ENCODE measurements at places on chromosomes 6 and 20. TPM values are rescaled to one million over a fixed set of nuclear protein-coding genes. Genes with fewer than 3 reads are reported as not detected.

DNA sequence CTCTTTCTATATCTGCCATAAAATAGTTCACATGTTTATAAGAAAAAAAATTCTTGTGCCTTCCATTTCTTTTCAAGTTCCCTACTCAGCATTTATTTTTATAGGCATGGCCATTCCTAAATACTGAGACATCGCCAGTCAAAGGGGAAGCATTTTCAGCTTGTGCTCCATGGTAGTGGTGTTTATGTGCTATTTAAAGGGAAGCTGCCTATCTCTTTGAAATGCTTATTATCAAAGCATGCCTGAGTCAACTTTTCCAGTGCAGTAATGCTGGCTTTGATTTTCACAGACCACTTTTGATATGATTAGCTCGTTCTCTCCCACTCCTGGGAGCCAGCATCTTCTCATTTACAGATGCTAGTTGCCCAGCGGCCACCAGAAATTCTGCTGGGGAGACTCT, 124.1 kb upstream of the RIN2 start:
- H3K36me3 ChIP-seq: no peaks in the 10 kb centered on the region
- no peak overlapping the region for H3K27ac ChIP-seq
- H3K27me3 ChIP-seq: peaks cover 71% of the 10 kb centered on the region
- H3K4me1 ChIP-seq: no peaks in the 10 kb centered on the region
- H3K4me3 ChIP-seq: no peak overlapping the region

MRAP2 gene
- total RNA-seq: not detected

- no peak overlapping the region for H3K27ac ChIP-seq
- no peak for DNase-seq
- H3K27me3 ChIP-seq: no peaks in the 10 kb centered on the region
- H3K36me3 ChIP-seq: no peaks in the 10 kb centered on the region
- no peak overlapping the region for H3K4me3 ChIP-seq
Measured at GRCh38 chr6:22194188-22194921, 102.5 kb downstream of the PRL start.

- no peak overlapping the region for H3K27ac ChIP-seq
- no peak overlapping the region for H3K4me3 ChIP-seq
- H3K27me3 ChIP-seq: peaks cover 17% of the 10 kb centered on the region
- no peaks in the 10 kb centered on the region for H3K36me3 ChIP-seq
- no peak for DNase-seq
Measured at GRCh38 chr6:135144673-135145062, 36.4 kb upstream of the MYB start.

GLP1R gene
- not detected for total RNA-seq

DNA sequence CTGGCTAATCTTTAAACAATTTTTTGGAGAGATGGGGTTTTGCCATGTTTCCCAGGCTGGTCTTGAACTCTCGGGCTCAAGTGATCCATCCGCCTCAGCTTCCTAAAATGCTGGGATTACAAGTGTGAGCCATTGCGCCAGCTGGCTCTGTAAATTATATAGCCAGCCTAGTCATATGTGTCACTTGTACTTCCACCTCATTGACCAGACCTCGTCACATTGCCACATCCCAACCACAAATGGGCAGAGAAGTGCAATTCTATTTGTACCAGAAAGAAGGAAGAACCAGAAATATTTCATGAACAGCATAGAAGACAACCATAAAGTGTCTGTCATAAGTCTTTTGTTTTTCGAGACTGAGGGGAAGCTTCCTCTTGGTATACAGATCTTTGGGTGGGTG, 304.9 kb upstream of the RNF24 start:
- H3K4me3 ChIP-seq: no peak overlapping the region
- no peaks in the 10 kb centered on the region for H3K4me1 ChIP-seq
- no peak overlapping the region for H3K27ac ChIP-seq

UBR2 gene
- 21.1 TPM for total RNA-seq

SLC12A5 gene
- total RNA-seq: 8.7 TPM

TNFRSF6B gene
- total RNA-seq: not detected

GRCh38 chr20:50224531-50225255, 34.1 kb downstream of the CEBPB start:
- H3K4me3 ChIP-seq: no peak overlapping the region
- H3K4me1 ChIP-seq: peaks cover 90% of the 10 kb centered on the region
- no peaks in the 10 kb centered on the region for H3K36me3 ChIP-seq
- no peaks in the 10 kb centered on the region for H3K27me3 ChIP-seq
- DNase-seq: peak; percentile 72

HAO1 gene
- total RNA-seq: not detected

SLC4A11 gene
- total RNA-seq: 46.1 TPM

- H3K4me3 ChIP-seq: no peak overlapping the region
- no peak for DNase-seq
- no peaks in the 10 kb centered on the region for H3K27me3 ChIP-seq
- peaks cover 5% of the 10 kb centered on the region for H3K4me1 ChIP-seq
- no peaks in the 10 kb centered on the region for H3K36me3 ChIP-seq
- no peak overlapping the region for H3K27ac ChIP-seq
Measured at GRCh38 chr6:154567695-154568220, 57.3 kb upstream of the CNKSR3 start.

GRCh38 chr20:46814366-46815232, 80.0 kb upstream of the EYA2 start:
- DNase-seq: peak; percentile 83
- peaks cover 31% of the 10 kb centered on the region for H3K4me1 ChIP-seq
- no peaks in the 10 kb centered on the region for H3K27me3 ChIP-seq
- H3K36me3 ChIP-seq: no peaks in the 10 kb centered on the region
- H3K27ac ChIP-seq: peak overlapping the region; percentile 69

FKBP1C gene
- total RNA-seq: 0.46 TPM

DNA sequence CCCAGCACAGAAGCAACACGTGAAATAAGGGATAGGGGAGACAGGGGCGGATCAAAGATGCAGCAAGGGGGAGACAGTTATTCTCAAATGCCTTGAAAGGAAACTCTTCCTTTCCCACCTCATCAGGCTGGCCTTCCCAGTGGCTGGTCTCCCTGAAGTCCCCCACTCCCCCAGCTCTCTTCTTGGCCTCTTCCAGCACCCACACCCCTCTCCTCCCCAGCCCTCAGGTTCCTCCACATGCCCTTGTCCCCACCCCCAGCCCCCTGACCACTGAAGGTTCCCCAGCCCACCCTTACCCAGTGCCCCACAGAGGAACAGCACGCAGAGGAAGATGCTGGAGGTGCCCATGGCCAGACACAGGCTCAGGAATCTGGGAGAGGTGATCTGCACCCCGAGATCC, 1.7 kb upstream of the LY6G6D start:
- H3K27me3 ChIP-seq: no peaks in the 10 kb centered on the region
- no peak for DNase-seq
- no peak overlapping the region for H3K27ac ChIP-seq
- no peaks in the 10 kb centered on the region for H3K36me3 ChIP-seq

DNA sequence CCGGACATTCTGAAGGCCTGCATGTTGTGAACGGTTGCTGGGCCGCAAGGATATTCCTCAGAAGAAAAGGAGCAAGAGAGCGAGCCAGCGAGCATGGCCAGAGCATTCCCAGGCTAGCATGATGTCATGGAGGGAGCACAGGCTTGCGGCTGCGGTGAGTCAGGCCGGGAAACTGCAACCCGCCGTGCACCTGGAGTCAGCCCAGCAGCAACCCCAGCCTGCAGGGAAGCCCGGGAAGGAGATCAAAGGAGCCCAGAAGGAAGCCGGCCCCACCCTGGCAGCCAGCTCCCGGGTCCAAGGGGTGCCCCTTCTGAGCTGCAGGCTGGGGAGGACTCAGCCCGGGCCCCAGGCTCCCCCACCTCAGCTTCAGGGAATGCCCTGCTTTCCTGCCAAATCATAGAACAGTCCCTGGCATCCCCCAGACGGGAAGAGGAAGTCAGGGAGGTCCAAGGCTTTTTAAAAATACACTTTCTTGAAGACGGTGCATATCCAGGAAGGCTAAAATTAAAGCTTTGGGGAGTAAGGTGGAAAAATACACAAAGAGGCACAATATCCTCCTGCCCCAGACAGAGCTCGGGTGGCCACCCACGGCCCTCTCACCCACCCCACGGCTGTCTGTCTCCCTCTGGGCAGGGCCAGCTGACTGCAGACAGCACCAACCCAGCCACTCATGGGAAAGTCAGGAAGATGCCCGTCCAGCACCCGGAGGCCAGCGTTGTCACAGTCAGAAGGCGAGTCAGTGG, 53.7 kb downstream of the BMP7 start:
- peak overlapping the region; percentile 32 for H3K4me3 ChIP-seq
- no peaks in the 10 kb centered on the region for H3K36me3 ChIP-seq
- H3K27ac ChIP-seq: no peak overlapping the region
- peak; percentile 82 for DNase-seq
- no peaks in the 10 kb centered on the region for H3K27me3 ChIP-seq
- peaks cover 15% of the 10 kb centered on the region for H3K4me1 ChIP-seq

DNA sequence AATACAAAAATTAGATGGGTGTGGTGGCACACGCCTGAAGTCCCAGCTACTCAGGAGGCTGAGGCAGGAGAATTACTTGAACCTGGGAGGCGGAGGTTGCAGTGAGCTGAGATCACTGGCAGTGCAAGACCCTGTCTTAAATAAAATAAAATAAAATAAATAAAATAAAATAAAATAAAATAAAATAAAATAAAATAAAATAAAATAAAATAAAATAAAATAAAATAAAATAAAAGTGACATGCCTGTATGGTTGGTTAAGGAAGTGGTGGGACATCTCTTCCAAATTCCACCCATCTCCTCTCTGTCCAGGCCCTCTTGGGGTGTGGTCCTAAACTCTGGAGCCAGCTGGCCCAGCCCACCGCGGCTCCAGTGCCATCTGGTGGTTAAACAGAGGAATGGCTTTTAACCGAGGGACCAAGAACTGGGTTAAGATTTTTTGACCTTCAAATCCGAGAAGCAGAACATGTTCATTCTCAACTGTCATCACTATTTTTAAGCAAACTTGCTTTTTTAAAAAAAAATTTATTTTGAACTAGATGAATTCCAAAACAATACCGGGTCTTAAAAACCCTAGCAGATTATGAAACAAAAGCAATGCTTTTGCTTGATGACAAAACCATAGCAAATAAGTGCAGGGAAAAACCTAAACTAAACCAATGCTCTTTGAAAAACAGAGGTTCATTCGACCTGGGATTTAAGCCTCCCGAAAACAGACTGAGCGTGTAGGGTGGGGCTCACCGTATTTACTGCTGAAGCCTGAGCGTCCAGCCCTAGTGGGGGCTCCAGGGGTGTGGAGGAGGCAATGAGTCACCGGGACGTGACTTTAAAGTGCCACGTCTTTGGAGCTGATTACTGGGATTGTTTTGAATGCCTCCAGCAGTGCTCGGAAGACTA, 68.8 kb downstream of the CDC5L start:
- peaks cover 24% of the 10 kb centered on the region for H3K4me1 ChIP-seq
- no peak overlapping the region for H3K27ac ChIP-seq
- no peak for DNase-seq
- peak overlapping the region; percentile 33 for H3K4me3 ChIP-seq
- H3K36me3 ChIP-seq: no peaks in the 10 kb centered on the region

DNA sequence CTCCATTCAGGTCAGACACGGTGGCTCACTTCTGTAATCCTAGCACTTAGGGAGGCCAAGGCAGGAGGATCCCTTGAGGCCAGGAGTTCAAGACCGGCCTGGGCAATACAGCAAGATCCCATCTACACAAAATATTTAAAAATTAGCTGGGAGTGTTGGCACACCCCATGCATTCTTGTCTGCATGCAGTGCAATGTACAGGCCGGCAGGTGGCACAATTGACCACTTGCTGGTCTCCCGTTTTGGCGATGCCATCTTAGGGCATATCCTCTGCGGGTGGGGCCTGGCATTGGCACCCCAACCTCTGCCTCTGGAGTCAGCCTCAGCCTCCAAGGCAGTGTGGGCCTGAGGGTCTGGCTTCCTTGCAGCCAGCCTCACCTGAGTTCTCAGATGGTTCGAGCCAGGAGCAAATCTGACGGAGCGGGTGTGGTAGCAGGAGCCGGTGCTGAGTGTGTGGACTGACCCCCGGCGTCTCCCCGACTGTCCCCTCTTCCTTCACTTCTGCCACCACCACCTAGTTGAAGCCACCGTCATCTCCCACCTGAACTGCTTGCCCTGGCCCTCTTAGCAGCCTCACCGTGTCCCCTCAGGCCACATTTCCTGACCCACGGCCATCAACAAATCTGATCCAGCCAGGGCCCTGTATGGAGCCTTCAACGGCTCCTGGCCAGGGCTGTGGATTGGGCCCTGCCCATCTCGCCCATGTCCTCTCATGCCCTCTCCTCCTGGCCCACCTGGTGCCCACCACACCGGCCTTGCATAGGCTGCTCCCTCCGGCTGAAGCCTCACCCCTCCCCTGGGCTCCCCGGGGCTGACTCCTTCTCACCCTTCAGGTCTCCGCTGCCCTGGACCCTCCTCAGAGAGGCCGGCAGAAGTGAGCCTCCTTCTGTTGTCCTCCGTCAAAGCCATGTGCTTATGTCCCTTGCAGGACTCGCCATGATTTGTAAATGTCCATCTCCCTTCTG, 44.0 kb downstream of the EFCAB8 start:
- H3K36me3 ChIP-seq: no peaks in the 10 kb centered on the region
- H3K4me3 ChIP-seq: no peak overlapping the region
- peaks cover 39% of the 10 kb centered on the region for H3K27me3 ChIP-seq
- no peak overlapping the region for H3K27ac ChIP-seq
- DNase-seq: peak; percentile 53

- no peaks in the 10 kb centered on the region for H3K27me3 ChIP-seq
- H3K27ac ChIP-seq: no peak overlapping the region
- H3K36me3 ChIP-seq: no peaks in the 10 kb centered on the region
- no peaks in the 10 kb centered on the region for H3K4me1 ChIP-seq
Measured at GRCh38 chr6:106820412-106820852, 154.1 kb downstream of the CD24 start.

CNBD2 gene
- total RNA-seq: 7.3 TPM

POU5F1 gene
- total RNA-seq: 1.4 TPM

DNA sequence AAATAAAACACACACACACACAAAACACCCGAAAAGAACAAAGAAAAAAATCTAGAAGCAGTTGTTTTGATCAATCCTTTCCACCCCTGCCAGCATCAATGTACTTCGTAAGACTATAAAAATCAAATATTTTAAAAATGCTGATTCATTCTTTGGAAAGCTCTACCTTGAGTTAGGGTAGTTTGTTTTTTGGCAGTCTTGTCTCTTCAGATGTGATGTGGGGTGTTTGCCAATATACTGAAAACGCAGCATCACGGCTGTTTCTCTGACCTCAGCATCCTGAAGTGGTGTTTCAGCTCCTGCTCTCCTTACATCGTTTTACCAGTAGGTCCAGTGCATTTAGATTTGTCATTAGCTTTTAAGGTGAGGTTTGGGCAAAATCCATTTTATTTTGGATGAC, 526.0 kb downstream of the UTRN start:
- H3K27me3 ChIP-seq: no peaks in the 10 kb centered on the region
- DNase-seq: no peak
- peaks cover 14% of the 10 kb centered on the region for H3K4me1 ChIP-seq
- no peak overlapping the region for H3K27ac ChIP-seq

MAS1 gene
- total RNA-seq: not detected

GRCh38 chr6:137175868-137176245, 2.4 kb upstream of the IL22RA2 start:
- H3K4me3 ChIP-seq: no peak overlapping the region
- no peaks in the 10 kb centered on the region for H3K36me3 ChIP-seq
- no peak overlapping the region for H3K27ac ChIP-seq
- no peak for DNase-seq
- H3K27me3 ChIP-seq: no peaks in the 10 kb centered on the region

GRCh38 chr6:108897371-108897770, 49.1 kb downstream of the ARMC2 start:
- H3K27me3 ChIP-seq: no peaks in the 10 kb centered on the region
- H3K36me3 ChIP-seq: no peaks in the 10 kb centered on the region
- H3K27ac ChIP-seq: no peak overlapping the region
- no peak for DNase-seq
- H3K4me1 ChIP-seq: peaks cover 14% of the 10 kb centered on the region

CAGE1 gene
- total RNA-seq: 0.13 TPM

TDRD6 gene
- 0.57 TPM for total RNA-seq

LAMA4 gene
- 58.3 TPM for total RNA-seq
